ENCODE measurements at places on chromosomes 1 and 21. TPM values are rescaled to one million over a fixed set of nuclear protein-coding genes. Genes with fewer than 3 reads are reported as not detected.
A peak's percentile ranks its signal among the peaks of the same experiment; 100 is the strongest.

AKR1A1 gene
- 214 TPM for total RNA-seq

DNA sequence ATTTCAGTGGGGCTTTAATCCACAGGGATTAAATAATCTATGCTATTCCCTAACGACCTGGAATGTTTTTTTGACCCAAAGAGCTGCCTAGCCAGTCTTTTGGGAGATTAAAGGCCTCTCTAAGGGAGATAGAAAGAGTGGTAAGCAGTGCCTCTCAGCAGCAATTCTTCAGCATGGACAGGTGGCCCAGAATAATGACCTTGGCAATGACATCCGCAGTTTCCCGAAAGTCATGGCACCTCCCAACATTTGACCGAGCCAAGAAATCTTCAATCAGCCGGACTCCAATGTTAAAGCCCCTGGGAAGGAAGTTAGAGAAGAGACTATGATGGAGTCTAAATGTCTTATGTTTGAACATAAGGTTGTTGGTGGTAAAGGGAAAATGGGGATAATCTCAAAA is 9.8 kb downstream of the TRAPPC3 start:
- peaks cover 18% of the 10 kb centered on the region for H3K36me3 ChIP-seq
- H3K4me1 ChIP-seq = no peaks in the 10 kb centered on the region
- no peak overlapping the region for H3K4me3 ChIP-seq
- H3K27me3 ChIP-seq = no peaks in the 10 kb centered on the region
- DNase-seq = no peak

DNA sequence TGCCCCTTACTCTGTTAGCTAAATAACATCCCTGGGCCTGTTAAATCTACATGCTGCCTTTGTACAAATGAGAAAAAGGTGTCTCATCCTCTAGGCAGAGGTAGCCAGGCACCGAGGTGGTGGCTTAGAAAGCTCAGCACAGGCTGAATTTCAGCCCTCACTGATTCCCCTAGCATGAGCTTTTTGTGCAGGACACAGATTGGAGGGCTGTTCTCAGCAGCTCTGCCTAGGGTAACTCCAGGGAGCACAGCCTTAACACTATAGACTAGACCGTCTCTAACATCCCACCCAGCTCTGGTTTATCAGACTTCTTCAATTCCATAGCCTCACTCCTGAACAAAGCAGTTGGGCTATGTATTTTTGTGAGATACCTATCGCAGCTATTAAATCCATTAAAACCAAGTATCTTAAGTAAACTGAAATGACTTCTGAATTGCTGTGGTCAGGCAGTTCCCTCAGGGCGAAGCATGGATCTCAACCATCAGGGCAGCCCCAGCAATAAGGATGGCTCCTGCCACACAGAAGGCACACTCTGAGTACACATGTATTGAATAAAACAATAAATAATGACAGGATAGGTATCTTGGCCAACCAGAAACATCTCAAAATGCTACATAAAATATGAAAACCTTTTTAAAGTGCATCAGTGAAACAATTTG is 14.8 kb downstream of the S100A6 start:
- no peak overlapping the region for H3K4me3 ChIP-seq
- no peaks in the 10 kb centered on the region for H3K27me3 ChIP-seq
- no peak overlapping the region for H3K27ac ChIP-seq

- peak; percentile 68 for DNase-seq
- H3K4me1 ChIP-seq = peaks cover 27% of the 10 kb centered on the region
- H3K4me3 ChIP-seq = no peak overlapping the region
- no peak overlapping the region for H3K27ac ChIP-seq
- no peaks in the 10 kb centered on the region for H3K36me3 ChIP-seq
Observed at GRCh38 chr1:154884869-154885701, 15.0 kb upstream of the KCNN3 start.

OR10J1 gene
- not detected for total RNA-seq

GRCh38 chr1:82160903-82161302 is 360.2 kb downstream of the ADGRL2 start:
- no peaks in the 10 kb centered on the region for H3K4me1 ChIP-seq
- H3K27ac ChIP-seq = peak overlapping the region; percentile 45
- no peaks in the 10 kb centered on the region for H3K36me3 ChIP-seq
- DNase-seq = peak; percentile 61
- H3K27me3 ChIP-seq = no peaks in the 10 kb centered on the region
- no peak overlapping the region for H3K4me3 ChIP-seq

CFAP107 gene
- 1.3 TPM for total RNA-seq

DNA sequence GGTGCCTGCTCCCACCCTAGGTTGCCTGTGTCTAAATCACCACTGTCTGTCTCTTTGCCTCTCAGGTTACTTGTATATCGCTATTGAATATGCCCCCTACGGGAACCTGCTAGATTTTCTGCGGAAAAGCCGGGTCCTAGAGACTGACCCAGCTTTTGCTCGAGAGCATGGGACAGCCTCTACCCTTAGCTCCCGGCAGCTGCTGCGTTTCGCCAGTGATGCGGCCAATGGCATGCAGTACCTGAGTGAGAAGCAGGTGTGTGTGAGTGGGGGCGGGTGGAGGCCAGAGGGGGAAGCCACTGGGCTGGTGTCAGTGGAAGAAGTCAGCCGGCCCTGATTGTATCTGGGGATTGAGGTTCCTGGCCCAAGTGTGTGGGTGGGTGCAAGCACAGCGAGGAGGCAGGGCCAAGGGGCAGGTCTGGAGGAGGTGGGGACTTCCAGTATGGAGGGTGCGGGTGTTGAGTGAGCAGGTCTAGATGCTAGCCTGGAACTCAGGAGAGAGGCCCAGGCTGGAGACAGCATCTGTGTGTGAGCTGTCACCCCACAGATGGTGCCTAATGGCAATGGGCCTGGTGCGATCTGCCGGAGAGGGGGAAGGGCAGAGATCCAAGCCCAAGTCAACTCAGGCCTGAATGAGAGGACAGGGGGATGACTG is 17.2 kb downstream of the TIE1 start:
- H3K36me3 ChIP-seq = no peaks in the 10 kb centered on the region
- H3K4me1 ChIP-seq = no peaks in the 10 kb centered on the region
- no peaks in the 10 kb centered on the region for H3K27me3 ChIP-seq
- peak; percentile 27 for DNase-seq
- H3K4me3 ChIP-seq = no peak overlapping the region

All from lung (tissue), 17 donors.